Cardiac muscle cell (in vitro differentiated cells and primary cell): ENCODE measurements at places on chromosomes 4 and X. TPM values are rescaled to one million over a fixed set of nuclear protein-coding genes. Genes with fewer than 3 reads are reported as not detected.

DNA sequence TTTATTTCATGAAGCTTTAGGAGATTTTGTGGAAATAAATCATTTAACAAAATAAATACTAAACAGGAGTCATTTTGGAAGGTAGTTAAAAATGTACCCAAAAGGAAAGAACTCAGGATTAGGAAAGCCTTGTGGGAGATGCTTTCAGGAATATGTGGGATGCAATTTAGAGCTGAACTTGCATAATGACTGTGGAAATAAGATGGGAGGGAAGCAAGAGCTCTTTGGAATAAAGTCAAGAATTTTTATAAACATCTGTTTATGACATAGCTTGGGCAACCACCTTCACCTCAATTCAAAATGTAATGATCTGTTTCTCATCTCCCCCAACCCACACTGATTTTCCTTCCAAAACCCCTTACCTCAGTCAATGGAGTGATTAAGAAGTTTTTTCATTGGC lies 623.8 kb downstream of the FAT4 start:
- no peak for DNase-seq
- H3K27me3 ChIP-seq, result no peaks in the 10 kb centered on the region
- H3K27ac ChIP-seq, result no peak overlapping the region
- no peaks in the 10 kb centered on the region for H3K36me3 ChIP-seq
- H3K4me1 ChIP-seq, result no peaks in the 10 kb centered on the region
- H3K4me3 ChIP-seq, result no peak overlapping the region

Gene ARHGAP24
- total RNA-seq, result 8.6 and 10.4 TPM in 2 replicates

DNA sequence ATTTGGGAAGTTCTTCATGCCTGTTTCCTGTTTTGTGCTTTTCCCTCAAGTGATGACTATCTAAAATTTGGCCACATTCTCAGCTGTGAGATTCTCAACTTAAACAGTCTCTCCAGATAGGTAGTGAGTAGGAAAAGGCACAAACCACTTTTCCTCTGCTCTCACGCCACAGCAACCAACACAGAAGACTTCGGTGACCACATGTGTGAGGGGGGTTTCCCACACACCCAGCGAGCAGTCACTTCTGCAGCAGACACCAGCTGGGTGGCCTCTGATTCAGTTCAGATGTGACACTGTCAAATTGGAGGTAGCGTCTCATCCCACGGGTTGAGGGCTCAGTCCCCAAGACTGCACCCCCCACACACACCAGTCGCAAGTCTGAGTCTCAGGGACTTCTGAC lies 25.1 kb upstream of the CLDN34 start:
- no peak for DNase-seq
- H3K27me3 ChIP-seq, result no peaks in the 10 kb centered on the region
- H3K4me1 ChIP-seq, result no peaks in the 10 kb centered on the region

Gene BDH2
- total RNA-seq, result 89.5 and 91.9 TPM in 2 replicates

DNA sequence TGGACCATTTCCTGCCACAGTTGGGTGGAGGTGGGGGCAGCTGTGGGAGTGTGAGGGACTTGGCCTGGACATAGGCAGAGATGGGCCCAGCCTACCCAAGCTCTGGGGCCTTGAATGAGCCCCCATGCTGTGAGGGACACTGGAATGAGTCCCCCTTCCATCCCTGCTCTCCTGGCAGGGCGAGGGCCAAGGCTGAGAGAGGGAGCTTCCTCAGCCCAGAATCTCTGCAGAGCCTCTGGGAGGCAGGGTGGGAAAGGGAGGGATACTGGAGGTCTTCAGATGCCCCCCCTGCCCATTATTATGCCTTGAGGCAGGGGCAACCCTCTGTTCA lies 124.5 kb upstream of the PJA1 start:
- H3K27ac ChIP-seq, result peak overlapping the region; percentile 61
- H3K4me3 ChIP-seq, result no peak overlapping the region
- peaks cover 17% of the 10 kb centered on the region for H3K4me1 ChIP-seq
- no peak for DNase-seq
- no peaks in the 10 kb centered on the region for H3K36me3 ChIP-seq
- no peaks in the 10 kb centered on the region for H3K27me3 ChIP-seq

Gene ABCE1
- 45.5 and 51.0 TPM in 2 replicates for total RNA-seq

Gene RHOXF2
- not detected in 2 replicates for total RNA-seq

Gene RASSF6
- not detected in 2 replicates for total RNA-seq

DNA sequence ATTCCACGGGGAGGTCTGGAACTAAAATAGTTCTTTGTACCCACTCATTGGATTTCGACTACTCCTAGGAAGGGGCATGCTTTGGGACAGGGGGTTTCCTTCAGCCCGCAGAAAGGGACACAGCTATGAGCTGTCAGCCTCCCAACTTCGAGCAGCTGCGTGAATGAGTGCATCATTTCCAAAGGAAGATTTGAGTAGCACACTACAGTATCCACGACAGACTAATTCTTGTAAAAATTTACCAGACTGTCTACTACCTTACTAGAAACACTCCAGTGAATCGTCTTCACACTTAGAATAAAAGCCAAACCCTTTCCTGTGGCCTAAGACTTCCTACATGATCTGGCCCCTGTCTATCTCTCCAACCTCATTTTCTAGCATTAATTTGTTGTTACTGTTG lies 101.9 kb downstream of the MAOA start:
- no peak overlapping the region for H3K4me3 ChIP-seq
- H3K36me3 ChIP-seq, result no peaks in the 10 kb centered on the region
- no peak for DNase-seq

- no peaks in the 10 kb centered on the region for H3K36me3 ChIP-seq
- H3K4me3 ChIP-seq, result no peak overlapping the region
- peak overlapping the region; percentile 62 for H3K27ac ChIP-seq
Observed at GRCh38 chr4:99024481-99025275, 29.2 kb downstream of the METAP1 start.
